Umbilical cord (tissue), 2 donors: ENCODE measurements at places on chromosomes 2 and 18. TPM values are rescaled to one million over a fixed set of nuclear protein-coding genes. Genes with fewer than 3 reads are reported as not detected.

REG3G gene
- 1.7 TPM for total RNA-seq

TLX2 gene
- total RNA-seq: not detected

FSIP2 gene
- total RNA-seq: 46.2 TPM

HOXD4 gene
- 2.4 TPM for total RNA-seq

SKOR2 gene
- 0.48 TPM for total RNA-seq

GPBAR1 gene
- total RNA-seq: 2.4 TPM

LTBP1 gene
- 246 TPM for total RNA-seq

CAPN13 gene
- total RNA-seq: not detected

KLHL30 gene
- 5.1 TPM for total RNA-seq

NEU4 gene
- total RNA-seq: 0.72 TPM

DNA sequence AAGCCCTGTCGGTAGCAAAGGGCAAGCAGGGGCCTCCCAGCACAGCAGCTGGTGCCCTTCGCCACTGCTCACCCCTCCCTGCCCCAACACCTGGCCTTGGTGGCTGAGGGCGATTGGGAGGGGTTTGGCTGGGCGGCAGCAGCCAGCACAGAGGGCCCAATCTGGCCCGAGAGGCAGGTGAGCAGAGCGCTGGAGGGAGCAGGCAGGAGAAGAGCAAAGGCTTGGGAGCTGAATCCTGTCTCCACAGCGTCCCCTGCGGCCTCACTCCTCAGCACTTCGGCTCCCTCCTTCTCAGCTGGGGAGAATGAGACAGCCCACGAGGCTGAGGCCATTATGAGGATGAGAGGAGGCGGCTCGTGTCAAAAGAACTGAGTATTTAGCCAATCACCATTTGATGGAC, 74.9 kb upstream of the TAF1B start:
- no peak for DNase-seq

- peak; percentile 72 for DNase-seq
Measured at GRCh38 chr2:141341444-141341843, 789.4 kb downstream of the LRP1B start.

DNA sequence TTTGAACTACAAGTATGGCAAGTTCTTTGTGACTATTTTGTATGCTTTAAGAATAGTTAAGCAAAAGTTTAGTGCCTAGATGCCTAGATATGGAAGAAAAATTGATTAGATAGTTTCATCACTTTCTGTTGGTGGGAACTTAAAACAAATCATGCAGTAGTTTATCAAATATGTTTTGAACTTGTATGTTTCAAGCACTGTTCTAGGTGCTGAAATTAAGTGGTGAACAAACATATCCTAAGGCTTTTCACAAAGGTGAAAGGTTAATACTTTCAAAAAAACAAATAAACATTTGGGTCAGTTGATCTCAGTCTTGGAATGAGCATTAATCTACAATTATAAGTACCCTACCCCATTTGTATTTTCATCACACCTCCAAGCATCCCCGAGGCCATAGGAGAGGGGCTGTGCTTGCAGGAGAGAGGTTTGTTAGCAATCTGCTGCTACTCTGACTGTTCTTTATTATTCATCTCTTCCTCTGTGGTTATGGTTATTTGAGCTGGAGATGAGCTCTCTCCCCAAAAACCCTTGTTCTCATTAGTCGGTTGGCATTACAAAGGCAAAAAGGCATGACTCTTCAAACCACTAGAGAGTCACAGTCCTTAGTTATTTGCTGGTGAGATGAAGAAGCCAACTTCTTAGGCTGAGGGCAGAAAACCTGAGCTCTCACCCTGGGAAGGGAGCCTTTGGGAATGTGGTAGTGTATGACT, 103.9 kb upstream of the FHL2 start:
- DNase-seq: no peak

DNA sequence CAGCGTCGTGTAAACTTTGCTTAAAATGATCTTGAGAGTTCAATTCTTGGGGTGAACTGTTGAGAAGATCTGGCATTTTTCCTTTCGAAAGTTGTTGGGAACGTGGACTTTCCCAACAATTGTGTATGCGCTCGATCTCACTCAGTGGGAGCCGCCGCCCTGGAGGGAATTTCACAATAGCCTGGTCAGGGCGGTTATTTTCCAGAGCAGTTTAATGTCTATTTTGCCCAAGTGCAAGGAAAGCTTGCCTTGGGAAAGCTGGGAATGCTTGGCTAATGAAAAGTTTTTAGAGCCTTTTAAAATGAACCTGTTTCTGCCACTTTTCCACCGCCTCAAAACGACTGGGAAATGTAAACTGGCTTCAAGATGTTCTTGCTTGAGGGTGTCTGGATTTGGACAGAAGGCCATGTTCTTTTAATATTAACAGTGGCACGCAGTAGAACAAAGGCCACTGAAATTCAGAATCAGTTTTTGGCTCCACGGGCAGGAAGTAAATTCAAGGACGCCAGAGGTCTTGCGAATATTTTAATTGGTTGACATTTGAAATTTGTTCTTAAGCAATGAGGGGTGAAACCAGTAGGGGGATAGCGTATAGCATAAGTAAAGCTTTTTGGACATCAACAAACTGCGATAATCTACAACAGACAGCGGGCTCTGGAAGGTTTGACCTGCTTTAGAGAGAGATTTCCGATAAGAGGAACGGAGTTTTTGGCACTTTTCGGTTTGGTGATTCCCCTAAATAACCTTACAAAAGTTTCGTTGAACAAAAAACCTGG, 1.2 kb downstream of the CFLAR start:
- DNase-seq: peak; percentile 68

DNA sequence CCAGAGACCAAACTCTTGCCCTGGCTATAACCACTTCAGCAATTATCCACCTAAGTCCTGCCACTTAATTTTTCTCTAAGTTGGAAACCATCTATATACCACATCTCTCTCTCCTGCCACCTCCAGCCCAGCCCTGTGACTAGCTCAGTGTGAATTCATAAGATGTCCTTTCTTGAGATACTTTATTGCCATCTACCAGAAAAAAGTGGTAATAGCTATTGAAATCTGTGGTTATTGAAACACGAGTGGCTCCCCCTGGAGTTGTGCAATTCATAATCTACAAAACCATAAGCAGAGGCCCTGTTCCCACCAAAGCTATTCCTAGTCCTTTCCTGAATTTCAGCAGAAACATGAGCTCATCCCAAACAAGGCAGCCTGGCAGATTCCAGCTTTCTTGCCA, 324.0 kb downstream of the TXNL1 start:
- no peak for DNase-seq

DNA sequence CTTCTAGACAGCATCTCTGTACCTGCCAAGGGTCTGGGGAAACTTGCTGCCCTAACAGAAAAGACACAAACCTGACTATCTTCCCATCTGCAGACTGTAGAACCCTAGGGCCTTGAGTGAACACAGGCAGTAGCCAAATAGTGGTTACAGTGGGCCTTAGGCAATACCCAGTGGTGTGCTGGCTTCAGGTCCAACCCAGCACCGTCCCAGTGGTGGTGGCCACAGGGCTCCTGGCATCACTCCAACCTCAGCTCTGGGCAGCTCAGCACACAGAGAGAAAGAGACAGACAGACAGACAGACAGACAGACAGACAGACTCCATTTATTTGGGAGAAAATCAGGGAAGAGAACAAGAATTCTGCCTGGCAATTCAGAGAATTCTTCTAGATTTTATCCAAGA, 29.3 kb upstream of the UPP2 start:
- no peak for DNase-seq

DNA sequence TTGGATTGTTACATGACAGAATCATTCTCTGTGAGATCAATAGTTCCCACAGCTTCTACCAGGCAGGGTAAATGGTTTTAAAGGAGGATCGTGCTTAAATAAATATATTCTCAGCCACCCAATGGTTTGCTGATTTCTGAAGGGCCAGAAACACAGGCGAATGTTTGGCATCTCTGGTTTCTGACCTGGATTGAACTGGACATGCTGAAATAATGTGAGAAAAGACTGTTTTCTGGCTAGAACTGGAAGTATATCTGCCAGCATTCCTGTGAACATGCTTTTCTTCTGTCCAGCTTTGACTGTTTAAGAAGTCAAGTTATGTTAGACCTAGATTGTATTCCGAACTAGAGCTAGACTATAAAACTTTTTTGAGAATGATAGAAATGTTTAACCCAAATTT, 77.1 kb upstream of the COL3A1 start:
- peak; percentile 86 for DNase-seq

- no peak for DNase-seq
Measured at GRCh38 chr2:105774781-105775337, 30.1 kb downstream of the NCK2 start.

DNA sequence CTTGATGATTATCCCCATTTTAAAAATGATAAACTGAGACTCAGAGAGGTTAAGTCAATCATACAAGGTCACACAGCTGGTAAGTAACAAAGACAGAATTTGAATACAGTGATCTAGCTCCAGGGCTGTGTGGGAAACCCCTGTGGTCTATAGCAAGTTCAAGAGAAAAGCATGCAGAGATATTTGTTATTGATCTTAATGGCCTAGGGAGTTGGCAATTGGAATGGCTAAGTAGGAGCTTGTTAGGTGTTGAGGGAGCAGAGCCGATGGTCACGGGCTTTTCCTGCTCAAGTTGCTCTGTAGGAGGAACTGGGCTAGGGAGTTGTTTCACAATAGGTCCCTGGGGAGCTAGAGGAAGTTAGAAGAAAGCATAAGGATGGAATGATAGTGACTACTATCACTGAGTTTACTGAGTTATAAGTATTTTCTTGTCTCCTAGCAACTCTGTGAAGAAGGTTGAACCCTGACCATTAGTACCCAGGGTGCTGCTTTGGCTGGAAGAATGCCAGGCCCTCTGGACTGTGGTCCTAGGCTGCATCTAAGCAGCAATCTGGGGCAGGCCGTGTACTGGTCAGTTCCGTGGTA, 30.0 kb downstream of the RNF125 start:
- peak; percentile 48 for DNase-seq

- no peak for DNase-seq
Measured at GRCh38 chr2:230106771-230107170, 38.0 kb upstream of the SLC16A14 start.

DNA sequence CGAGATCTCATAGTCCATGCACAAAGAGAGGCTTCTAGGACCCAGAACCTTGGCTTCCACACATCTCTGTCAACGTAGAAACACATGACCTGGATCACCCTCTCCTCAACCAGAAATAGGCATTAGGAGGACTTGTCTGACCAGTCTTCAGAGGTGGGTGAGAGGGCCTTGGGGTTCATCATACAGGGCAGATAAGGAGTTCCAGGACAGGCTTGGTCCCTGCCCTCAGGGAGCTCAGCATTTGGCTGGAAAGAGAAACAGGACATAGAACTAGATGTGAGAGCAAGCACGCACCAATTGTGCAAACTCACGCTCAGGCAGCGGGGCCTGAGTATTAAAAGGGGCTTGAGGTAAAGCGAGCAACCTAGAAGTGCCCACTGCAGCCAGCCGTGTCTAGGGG, 28.6 kb upstream of the NOTO start:
- no peak for DNase-seq

DNA sequence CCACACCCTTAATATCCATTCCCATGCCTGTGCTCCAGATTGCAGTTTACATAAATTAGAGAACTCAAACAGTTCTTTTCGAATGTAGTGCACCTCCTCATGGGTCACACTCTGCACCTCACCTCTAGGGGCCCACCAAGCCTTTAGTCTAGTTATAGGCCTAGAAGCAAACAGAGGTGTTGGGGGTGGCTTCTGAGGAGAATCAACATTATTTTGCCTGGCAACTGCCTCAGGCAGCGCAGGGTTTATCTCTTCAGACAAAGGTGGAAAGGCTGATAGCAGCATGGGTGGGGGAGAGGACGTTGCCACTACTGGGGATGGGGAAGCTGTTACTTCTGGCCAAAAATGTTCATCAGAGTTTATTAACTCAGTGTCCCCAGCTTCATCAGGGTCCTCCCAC, 5.0 kb upstream of the GYPC start:
- no peak for DNase-seq

- no peak for DNase-seq
Measured at GRCh38 chr18:44723411-44723810, 42.7 kb downstream of the SETBP1 start.

GRCh38 chr2:48397846-48398245, 132.1 kb upstream of the STON1 start:
- DNase-seq: no peak

- DNase-seq: peak; percentile 88
Measured at GRCh38 chr2:43305012-43305411, 78.6 kb upstream of the ZFP36L2 start.

- DNase-seq: no peak
Measured at GRCh38 chr2:73640511-73640911, 1.7 kb downstream of the NAT8 start.

DNA sequence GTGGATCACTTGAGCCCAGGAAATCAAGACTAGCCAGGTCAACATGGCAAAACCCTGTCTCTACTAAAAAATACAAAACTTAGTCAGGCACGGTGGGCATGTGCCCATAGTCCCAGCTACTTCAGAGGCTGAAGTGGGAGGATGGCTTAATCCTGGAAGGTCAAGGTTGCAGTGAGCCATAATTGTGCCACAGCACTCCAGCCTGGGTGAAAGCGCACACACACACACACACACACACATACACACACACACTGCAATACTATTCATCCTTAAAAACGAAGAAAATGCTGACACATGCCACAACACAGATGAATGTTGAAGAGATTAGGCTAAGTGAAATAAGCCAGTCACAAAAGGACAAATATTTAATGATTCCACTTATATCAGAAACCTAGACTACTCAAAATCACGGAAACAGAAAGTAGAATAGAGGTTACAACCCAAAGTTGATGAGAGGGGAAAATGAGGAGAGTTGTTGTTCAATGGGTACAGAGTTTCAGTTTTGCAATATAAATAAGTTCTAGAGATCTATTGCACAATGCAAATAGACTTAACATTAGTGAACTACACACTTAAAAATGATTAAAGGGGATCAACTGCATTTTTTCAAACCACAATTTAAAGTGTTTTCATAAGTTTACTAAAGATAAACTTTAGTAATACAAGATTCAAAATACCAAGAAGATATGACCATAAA, 114.5 kb downstream of the USP34 start:
- no peak for DNase-seq

GRCh38 chr2:234436482-234436837, 60.4 kb downstream of the ARL4C start:
- DNase-seq: no peak

- no peak for DNase-seq
Measured at GRCh38 chr2:222939208-222939856, 78.5 kb downstream of the ACSL3 start.

GRCh38 chr2:88845772-88846661, 154.5 kb downstream of the RPIA start:
- DNase-seq: no peak

DNA sequence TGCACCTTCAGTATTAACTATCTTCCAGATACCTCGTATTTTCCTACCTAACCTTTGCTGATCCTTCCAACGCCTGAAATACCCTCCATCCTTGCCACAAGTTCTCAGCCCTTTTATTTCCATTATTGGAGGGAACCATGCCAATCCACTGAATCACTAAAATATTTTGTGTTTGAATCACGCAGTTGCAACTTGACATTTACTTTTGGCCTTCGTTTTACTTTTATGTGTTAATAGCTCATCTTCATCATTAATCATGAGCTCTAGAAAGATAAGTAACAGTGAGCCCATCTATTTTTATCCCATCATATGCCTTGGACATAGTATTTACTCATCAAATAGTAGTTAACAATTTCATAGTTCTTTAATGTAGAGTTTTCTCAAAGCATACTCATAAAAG, 463.2 kb downstream of the THSD7B start:
- DNase-seq: no peak
